ENCODE measurements at places on chromosomes 3 and 15.

DNA sequence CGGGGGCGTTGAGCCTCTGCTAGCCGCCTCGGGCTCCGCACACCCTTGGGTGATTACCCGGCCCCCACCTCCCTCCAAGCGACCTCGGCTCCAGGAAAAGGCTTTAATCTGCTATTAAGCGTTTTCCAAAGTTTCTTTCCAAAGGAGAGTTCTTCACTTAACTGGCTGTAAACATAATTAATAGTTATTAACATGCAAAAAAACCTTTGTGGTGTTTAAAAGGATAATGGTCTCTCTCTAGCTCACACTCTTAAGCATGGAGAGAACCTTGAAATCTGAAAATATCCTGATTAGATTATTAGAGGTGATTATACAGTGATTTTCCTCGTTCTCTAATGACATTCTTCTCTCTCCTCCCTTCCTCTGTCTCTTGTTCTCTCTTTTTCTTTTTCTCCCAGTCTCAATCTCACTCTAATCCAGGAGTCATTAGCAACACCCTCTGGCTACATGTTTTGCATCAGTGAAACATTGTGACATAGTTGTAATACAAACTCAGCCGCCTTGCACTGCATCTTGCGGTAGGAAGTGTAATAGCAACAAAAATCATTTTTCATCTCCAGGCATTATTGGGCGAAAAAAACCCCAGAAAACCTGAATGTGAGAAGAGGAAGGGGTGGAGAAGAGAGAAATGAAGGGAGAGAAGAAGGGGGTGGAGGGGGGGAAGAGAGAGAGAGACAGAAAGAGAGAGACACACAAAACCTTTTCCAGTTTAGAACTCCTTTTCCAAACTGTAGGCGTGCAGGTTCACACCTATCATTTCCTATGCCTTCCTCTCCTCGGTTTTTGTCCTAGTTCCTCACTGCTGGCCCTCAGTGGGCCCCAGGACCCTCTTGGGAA lies 24.4 kb downstream of the NR2F2 start:
- peak; percentile 86 for DNase-seq

- no peak for DNase-seq
Measured at GRCh38 chr3:126530171-126531050, 6.5 kb downstream of the CHST13 start.

DNA sequence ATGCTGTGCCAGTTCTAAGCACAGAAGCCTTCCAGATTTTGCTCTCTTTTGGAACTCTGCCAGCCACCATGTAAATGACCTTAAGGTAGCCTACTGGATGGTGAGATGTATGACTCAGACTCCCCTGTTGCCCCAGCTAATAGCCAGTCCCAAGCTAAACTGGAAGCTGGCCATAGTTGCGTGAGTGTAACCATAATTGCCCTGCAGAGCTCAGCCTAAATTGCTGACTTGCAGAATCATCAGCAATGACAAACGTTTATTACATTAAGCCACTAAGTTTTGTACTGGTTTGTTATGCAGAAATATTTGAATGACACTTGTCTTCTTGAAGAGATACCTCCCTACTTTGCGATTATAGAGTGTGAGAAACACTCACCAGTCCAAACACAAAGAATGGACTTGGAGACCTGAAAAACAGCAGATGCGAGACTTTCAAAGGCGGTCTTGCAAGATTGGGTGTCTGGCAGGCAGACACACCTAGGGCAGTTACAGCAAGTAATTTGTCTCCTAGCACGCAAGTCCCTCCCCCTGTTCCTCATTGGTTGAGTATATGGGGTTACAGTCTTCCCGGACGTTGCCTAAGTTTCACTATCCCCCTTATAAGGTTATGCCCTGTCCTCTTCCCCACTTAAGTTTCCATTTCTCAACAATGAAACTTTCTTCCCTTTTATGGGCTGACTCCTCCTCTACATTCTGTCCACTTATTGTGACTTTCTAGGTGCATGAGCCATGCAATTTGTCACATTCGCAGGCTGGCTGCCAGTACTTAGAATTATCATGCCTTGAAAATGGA lies 83.6 kb upstream of the XCR1 start:
- DNase-seq, result peak; percentile 75

- DNase-seq, result no peak
Measured at GRCh38 chr15:22806664-22807063, 20.2 kb downstream of the NIPA1 start.

DNA sequence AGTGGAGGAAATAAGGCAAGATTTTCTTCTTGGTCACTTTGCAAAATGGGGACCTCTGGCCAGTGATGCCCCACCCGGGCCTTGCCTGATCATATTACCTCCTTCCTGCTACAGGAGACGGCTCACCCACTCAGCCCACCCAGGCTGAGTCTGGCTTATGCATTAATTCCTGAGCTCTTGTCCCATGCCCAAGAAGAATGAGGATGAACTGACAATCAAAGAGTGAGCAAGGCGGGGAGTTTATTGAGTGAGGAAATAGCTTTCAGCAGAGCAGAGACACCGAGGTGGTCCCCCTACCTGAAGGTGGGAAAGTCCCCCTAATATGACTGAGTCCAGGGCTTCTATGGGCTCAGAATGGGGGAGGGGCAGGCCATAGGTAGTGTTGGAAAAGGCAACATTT lies 107.5 kb downstream of the EOMES start:
- no peak for DNase-seq

DNA sequence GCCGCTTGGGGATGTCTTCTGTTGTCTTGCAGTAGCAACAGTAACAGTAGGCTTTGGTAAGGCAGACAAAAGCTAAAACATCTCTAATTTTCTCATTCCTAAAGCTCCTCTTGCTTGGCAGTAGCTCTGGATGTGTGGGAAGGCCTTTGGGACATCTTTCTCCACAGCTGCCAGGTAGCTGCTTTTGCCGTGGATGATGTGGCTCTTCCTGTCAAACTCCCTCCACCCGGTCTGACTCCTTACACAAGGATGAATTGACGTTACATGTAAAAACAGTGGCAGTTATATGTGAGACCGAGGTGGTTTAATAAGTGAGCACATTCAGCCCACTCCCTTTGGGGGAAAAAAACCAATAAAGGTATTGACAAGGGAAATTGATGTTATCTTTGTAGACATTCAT lies 309.1 kb downstream of the TUSC7 start:
- no peak for DNase-seq

- peak; percentile 22 for DNase-seq
Measured at GRCh38 chr15:61091289-61091616, 137.8 kb downstream of the RORA start.

DNA sequence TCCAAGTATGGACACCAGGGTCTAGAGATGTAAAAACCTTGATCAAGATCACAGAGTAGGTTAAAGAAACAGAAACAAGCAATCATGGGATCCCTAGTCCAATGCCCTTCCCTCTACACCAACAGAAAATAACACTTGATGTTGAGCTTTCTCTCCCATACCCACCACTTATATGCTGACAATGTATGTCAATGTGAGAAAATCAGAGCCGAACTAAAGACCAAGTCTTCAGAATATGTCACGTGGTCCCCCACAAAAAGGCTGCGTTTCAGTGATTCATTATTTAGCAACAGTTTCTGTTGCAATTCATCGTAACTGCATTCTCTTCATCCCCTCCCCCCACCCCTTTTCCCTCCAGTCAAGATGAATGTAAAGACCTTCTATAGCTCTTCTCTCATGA lies 278.9 kb upstream of the STT3B start:
- DNase-seq, result peak; percentile 61

DNA sequence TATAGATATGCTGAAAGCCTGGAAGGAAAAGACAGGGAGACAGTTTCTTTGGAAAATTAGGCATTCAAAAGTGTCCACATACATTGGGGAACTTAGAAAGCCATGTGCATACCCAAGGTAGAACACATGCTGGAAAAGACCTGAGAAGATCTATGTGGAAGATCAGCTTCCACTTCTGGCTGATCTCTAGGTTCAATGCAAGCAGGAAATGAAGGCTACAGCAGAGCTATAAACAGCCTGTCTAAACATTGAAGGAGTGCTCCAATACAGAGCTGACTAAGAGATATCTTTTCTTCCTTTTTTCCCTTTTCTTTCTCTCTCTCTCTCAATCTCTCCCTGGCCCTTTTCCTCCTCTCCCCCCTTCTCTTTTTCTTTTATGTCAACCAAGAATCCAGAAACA lies 73.6 kb upstream of the TCF12 start:
- DNase-seq, result no peak

GRCh38 chr15:83983634-83984458 lies 251.7 kb upstream of the GOLGA6L4 start:
- no peak for DNase-seq

GRCh38 chr3:39322936-39323335 lies 6.6 kb upstream of the CCR8 start:
- no peak for DNase-seq

GRCh38 chr3:139020868-139021234 lies at the start of gene PRR23B:
Gene PRR23B, minus strand, starts transcription at chr3:139020926. Its CDS starts 265 bp downstream, at chr3:139020661.
- no peak for DNase-seq

GRCh38 chr3:43378066-43378935 lies 92.0 kb downstream of the SNRK start:
- no peak for DNase-seq

GRCh38 chr3:142602619-142603385 lies 6.6 kb downstream of the PLS1 start:
- no peak for DNase-seq

- DNase-seq, result no peak
Measured at GRCh38 chr15:27074179-27074578, 103.2 kb downstream of the GABRG3 start.

DNA sequence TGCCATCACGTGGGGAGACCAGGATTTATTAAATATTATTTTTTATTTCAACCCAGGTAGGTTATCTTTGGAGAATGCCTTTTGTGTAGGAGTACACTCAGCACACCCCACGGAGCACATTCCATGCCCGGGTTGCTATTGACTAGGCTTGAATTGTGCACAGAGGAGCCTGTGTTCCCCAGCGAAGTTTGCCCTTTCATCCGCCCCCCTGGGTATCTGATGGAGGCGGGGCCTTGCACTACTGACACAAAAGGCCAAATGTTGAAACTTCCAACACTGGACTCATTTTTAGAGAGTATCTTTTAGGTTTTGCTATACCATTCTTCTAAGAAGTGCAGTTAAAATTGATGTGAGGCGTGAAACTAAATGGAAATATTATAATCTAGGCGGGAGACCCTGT lies 39.3 kb upstream of the PPP4R2 start:
- DNase-seq, result no peak

Data from AG10803 (cell line).